Hair follicular keratinocyte (primary cell): ENCODE measurements at places on chromosomes 16 and 17. TPM values are rescaled to one million over a fixed set of nuclear protein-coding genes. Genes with fewer than 3 reads are reported as not detected.

The C16orf92 gene
- not detected in 2 replicates for total RNA-seq

The GDPD3 gene
- 0.08 and 0.55 TPM in 2 replicates for total RNA-seq

The RUSF1 gene
- total RNA-seq, result 39.0 and 48.1 TPM in 2 replicates

The SRCIN1 gene
- 0.31 and 1.0 TPM in 2 replicates for total RNA-seq

The TAT gene
- total RNA-seq, result not detected in 2 replicates

The TBC1D3E gene
- not detected in 2 replicates for total RNA-seq

The HEXIM2 gene
- 3.5 and 5.5 TPM in 2 replicates for total RNA-seq

The ITGAL gene
- not detected in 2 replicates for total RNA-seq

The WFIKKN2 gene
- not detected in 2 replicates for total RNA-seq

The KRT33A gene
- not detected in 2 replicates for total RNA-seq

The LGALS9B gene
- 0.78 and 3.1 TPM in 2 replicates for total RNA-seq

The CYB561 gene
- total RNA-seq, result 21.9 and 24.1 TPM in 2 replicates

The AATK gene
- total RNA-seq, result 0.27 and 0.62 TPM in 2 replicates

The ZNF423 gene
- 0.08 TPM in 2 replicates for total RNA-seq

The QPRT gene
- total RNA-seq, result 6.2 and 8.3 TPM in 2 replicates

The METTL23 gene
- 24.5 and 34.8 TPM in 2 replicates for total RNA-seq

The PCGF2 gene
- total RNA-seq, result 2.4 and 7.4 TPM in 2 replicates

The KRT34 gene
- 3.3 and 6.6 TPM in 2 replicates for total RNA-seq

The CCL8 gene
- total RNA-seq, result not detected in 2 replicates

The MATCAP1 gene
- total RNA-seq, result 9.2 and 12.7 TPM in 2 replicates

The CACNG1 gene
- not detected in 2 replicates for total RNA-seq

The FAM20A gene
- not detected in 2 replicates for total RNA-seq

The GFAP gene
- not detected in 2 replicates for total RNA-seq

The TNFRSF17 gene
- total RNA-seq, result not detected in 2 replicates

The CRISPLD2 gene
- 0.70 and 1.1 TPM in 2 replicates for total RNA-seq

The ITGAX gene
- not detected in 2 replicates for total RNA-seq

The SPATA20 gene
- 30.3 and 57.0 TPM in 2 replicates for total RNA-seq
